ENCODE measurements at places on chromosomes 6 and 20.

DNA sequence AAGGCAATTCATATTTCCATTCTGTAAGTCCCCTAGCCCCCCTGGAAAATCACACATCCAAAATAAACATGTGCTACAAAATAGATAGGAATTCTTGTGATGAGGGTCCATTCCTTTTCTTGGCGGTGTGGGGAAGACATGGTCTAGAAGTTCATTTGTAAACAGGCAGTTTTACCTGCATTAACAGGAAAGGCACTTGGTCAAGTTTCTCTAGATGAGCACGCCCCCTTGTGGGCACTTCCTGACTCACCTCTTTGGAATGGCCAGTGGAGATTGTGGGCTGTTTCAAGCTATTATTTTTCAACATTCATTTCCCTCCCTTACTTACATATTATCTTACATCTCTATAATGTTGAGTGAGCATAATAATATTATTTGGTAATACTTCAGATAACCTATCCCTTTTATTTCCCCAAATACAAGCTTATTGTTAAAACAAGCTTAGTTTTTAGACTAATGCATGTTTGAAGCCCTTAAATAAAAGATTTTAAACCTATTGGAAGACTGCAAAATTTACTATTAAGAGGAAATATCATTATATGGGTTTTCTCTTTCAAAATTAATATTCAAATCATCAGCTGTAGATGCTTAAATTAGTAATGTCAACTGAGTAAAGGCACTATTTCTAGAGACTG is 92.1 kb downstream of the TASP1 start:
- DNase-seq: peak; percentile 66

- DNase-seq: no peak
Observed at GRCh38 chr6:16837217-16837972, 76.1 kb upstream of the ATXN1 start.

DNA sequence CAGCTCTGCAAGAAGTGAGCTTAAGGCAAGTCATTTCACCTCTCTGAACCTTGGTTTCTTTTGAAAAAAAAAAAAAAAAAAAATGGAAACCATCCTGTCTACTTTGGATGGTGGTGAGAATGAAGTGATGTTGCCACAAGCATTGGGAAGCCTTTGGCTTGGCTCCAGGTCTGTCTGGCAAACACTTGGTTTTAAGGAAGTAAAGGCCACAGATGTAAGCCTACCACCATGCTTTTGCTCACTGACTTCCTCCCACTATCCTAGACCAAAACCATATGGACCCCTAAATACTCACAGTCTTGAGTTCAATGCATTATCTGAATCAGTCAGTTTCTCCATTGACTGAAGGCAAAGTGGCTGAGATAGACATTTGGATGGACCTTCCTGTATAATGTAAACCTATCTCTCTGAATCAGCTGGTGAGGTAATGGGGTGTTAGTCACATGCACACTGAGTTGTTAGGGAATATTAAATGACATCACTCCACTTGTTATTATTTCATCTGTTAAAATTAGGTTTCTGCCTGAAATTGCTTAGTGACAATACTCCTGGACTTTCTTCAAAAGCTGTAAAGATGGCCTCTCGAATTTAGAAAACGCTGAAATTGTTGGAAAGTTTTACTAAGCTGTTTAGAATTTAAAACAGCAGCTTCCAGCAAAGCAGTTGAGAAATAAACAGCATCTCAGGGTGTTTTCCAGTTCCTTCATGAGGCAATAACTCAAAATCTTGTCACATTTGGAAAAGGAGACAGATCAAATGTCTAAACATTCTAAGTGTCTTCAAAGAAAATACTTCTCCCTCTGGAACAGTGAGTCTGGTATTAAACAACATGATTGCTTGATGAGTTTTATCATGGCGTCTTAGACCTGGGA is 833.5 kb downstream of the DHX35 start:
- DNase-seq: no peak

GRCh38 chr6:4522453-4522852 is 253.8 kb upstream of the CDYL start:
- DNase-seq: no peak

DNA sequence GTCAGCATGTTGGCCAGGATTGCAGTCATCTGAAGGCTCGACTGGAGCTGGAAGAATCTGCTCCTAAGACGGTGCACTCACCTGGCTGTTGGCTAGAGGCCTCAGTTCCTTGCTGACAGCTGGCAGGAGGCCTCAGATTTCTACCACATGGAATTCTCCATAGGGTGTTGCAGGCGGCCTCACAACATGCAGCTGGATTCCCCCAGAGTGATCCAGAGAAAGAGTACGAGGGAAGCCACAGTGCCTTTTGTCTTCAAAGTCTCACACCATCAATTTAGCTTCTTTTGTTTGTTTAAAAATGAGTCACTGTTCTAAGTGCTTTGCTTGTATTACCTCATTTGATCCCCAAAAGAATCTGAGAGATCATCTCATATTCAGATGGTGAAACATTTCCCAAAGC is 65.5 kb upstream of the FYN start:
- DNase-seq: no peak

- DNase-seq: no peak
Observed at GRCh38 chr20:10832141-10832540, 158.3 kb upstream of the JAG1 start.

DNA sequence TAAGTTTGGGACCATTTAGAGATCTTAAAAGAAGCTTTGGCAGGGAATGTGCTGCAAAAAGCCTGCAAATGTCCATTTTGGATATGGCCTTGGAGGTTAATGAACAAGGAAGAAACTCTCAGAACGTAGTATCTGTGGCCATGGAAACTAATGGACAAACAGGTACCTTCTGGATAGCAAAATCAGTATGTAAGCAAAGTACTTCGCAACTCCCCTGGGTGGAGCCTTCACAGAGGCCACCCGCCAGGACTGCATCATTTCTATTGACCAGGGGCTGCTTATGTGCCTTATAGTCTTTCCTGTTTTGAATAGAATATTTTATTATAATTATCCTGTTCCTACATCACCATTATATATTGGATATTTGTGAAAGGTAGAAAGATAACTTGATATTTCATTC is 510.8 kb upstream of the SYNCRIP start:
- DNase-seq: no peak

DNA sequence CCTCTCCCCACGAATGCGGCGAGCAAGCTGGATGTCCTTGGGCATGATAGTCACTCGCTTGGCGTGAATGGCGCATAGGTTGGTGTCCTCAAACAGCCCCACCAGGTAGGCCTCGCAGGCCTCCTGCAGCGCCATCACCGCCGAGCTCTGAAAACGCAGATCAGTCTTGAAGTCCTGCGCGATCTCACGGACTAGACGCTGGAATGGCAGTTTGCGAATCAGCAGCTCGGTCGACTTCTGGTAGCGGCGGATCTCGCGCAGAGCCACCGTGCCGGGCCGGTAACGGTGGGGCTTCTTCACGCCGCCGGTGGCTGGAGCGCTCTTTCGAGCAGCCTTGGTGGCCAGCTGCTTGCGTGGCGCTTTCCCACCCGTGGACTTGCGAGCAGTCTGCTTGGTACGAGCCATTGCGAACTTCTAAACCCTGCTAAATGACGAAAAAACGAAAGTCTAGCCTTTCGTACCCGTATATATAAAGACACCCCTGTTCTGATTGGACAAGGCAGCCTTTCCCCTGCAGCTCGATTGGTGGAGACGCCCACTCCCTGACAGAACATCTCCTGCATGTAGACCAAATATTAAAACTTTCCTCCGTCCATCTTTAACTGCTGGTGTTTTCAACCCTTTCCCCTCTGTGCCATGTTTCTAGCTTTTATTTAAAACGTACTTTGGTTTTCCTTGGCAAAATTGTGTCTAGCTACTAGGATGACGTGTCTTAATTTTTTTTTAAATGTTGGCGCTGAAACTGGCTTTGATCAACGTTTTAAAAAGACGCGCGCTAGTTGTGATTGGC is 109.8 kb downstream of the HFE start:
- DNase-seq: peak; percentile 93

- DNase-seq: no peak
Observed at GRCh38 chr6:34455831-34456230, 10.0 kb upstream of the PACSIN1 start.

GRCh38 chr6:151254451-151255081 is 14.8 kb downstream of the AKAP12 start:
- DNase-seq: no peak

DNA sequence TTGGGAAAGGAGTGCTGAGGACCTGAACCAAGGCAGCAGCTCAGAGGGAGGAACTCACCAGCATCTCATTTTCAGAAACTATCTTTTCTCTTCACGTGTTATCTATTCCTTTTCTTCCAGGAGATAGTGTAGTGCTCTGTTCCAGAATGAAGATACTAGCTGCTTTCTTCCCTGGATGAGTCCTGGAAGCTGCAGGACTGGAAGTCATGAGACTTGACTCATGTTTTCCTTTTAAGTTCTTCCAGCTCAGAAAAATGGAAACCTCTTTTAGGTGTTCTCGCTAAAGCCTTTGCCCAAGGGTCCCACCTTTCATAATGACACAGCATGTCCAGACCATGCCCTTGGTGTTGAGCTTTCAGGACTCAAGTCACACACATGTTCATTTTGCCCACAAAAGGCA is 106.7 kb downstream of the UNC5CL start:
- no peak for DNase-seq

DNA sequence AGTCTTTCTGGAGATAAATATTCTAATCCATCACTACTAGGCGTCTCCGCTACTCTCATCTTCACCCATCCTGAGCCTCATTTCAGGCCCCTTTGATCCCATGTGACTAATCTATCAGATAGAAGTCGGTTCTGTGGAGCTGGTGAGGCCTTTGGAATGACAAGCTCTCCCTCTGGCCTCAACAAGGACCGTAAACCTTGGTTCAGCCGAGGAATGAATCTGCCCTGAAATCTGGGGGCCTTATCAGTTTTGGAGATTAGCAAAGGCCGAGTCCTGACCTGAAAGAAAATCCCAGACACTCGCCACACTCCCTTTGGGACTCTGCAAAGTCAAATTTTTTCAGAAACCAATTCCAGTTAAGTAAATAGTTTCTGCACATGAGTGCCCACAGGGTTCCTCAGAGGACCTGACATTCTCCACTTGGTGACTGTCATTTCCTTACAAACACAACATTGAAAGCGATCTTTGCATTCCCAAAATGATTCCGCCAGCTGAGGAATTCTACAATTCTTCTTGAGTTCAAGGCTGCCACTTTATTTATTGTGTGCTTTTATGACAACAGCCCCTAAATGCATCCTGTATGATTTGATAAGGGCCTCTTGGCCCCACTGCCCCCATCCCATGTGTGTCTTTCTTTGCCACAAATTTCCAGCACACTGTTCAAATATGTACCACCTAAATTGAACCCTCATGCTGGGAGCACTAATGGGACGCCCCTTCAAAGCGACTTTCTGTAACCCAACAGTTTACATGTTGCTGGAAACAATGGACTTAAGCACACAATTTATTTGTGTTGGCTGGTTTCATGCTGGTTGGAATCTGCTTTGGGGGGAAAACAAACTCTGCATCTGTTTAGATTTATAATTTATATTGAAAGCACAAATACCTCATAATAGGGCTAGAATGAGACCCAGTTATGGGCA is 10.0 kb upstream of the RIPOR3 start:
- no peak for DNase-seq

- no peak for DNase-seq
Observed at GRCh38 chr6:11682561-11682975, 96.0 kb downstream of the ADTRP start.

GRCh38 chr6:93394471-93394870 is 24.9 kb downstream of the EPHA7 start:
- DNase-seq: no peak

- DNase-seq: no peak
Observed at GRCh38 chr6:147297663-147298316, 93.6 kb downstream of the STXBP5 start.

GRCh38 chr20:14116037-14116436 is 120.7 kb downstream of the MACROD2 start:
- DNase-seq: peak; percentile 8

DNA sequence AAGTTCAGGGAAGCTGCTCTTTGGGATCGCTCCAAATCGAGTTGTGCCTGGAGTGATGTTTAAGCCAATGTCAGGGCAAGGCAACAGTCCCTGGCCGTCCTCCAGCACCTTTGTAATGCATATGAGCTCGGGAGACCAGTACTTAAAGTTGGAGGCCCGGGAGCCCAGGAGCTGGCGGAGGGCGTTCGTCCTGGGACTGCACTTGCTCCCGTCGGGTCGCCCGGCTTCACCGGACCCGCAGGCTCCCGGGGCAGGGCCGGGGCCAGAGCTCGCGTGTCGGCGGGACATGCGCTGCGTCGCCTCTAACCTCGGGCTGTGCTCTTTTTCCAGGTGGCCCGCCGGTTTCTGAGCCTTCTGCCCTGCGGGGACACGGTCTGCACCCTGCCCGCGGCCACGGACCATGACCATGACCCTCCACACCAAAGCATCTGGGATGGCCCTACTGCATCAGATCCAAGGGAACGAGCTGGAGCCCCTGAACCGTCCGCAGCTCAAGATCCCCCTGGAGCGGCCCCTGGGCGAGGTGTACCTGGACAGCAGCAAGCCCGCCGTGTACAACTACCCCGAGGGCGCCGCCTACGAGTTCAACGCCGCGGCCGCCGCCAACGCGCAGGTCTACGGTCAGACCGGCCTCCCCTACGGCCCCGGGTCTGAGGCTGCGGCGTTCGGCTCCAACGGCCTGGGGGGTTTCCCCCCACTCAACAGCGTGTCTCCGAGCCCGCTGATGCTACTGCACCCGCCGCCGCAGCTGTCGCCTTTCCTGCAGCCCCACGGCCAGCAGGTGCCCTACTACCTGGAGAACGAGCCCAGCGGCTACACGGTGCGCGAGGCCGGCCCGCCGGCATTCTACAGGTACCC is at the start of gene ESR1:
Gene ESR1, plus strand, starts transcription at position 170 of the 858 bp plus-strand sequence. Its CDS starts 231 bp downstream, at position 401.
- DNase-seq: no peak

- no peak for DNase-seq
Observed at GRCh38 chr20:62825333-62825985, 8.6 kb downstream of the COL9A3 start.

DNA sequence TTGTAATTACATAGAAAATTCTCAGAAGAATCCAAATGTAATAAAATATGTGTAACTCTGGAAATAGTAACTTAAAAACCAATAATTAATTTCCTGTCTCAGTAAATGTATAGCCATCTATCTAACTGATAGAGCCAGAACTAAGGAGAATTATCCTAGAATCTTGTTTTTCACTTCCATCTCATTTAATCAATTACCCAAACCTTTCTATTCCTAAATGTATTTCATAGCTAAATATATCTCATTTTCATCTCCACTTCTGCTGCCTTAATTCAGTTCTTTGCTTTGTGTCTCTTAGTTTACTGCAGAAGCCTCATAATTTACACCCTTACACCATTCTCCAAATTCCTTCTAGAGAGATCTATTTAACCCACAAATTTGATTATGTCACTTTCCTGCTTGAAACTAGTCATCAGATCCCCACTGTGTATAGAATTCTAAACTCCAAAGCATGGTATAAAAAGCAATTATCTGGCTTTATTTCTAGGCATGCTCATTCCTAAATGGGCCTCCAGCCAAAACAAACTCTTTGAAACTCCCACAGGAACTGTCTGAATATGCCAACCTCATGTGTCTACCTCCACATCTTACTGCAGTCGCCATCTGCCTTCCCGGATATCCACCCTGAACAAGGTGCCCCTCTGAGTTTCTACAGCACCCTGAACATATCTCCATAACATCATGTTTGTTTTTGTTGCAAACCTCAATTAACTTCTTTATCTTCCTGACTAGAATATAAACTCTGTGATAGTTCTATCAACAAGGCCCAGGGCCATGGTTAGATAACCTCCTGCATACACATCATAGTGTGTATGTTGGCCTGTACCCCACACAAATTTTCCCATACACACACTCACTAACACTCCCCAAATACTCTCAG is 70.5 kb upstream of the ADTRP start:
- DNase-seq: peak; percentile 25

- DNase-seq: peak; percentile 85
Observed at GRCh38 chr6:31462964-31463870, 34.7 kb upstream of the MICB start.

GRCh38 chr20:48824830-48825565 is 2.8 kb downstream of the PREX1 start:
- DNase-seq: no peak

- no peak for DNase-seq
Observed at GRCh38 chr6:118697554-118697953, 46.2 kb upstream of the CEP85L start.
